Activated naive CD8-positive, alpha-beta T cell treated with anti-CD3 and anti-CD28 coated beads for 36 hours (primary cell): ENCODE measurements at places on chromosomes 11 and 22. TPM values are rescaled to one million over a fixed set of nuclear protein-coding genes. Genes with fewer than 3 reads are reported as not detected.

DNA sequence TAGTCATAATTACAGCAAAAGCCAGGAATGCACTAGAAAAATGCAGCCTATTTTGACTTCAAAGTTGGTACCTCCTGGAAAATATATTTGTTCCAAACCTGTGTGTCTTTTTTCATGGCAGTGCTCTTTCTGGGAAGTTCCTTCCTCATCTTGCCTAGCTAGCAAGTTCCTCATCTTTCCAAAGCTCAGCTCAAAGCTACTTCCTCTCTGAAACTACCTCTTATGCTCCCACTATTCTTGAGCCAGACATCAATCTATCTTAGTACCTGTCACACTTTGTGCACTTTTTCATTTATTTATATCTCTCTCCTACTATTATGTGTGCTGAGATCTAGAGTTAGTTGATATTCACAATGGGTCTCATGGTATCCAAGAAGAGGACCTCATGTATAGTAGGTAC is 191.6 kb upstream of the CCDC90B start:
- no peak overlapping the region for H3K4me3 ChIP-seq
- H3K4me1 ChIP-seq = no peaks in the 10 kb centered on the region
- no peak for DNase-seq
- H3K36me3 ChIP-seq = no peaks in the 10 kb centered on the region
- H3K27me3 ChIP-seq = peaks cover 9% of the 10 kb centered on the region
- H3K27ac ChIP-seq = no peak overlapping the region

DNA sequence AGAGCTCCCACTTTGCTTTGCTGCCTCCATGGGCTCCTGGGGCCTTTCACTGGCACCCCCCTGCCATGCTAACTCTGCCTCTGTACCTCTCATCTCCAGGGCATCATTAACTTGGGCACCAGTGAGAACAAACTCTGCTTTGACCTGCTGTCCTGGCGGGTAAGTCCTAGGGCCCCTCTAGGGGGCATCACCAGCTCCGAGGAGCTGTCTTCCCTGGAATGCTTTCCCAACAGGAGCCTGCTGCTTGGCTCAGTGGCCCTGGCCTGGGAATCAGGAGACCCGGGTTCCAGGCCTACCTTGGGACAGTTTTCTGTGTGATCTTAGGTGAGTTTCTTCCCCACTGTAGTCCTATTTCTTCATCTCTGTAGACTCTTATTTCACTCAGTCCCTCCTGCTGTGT is 5.1 kb downstream of the ACCS start:
- H3K27me3 ChIP-seq = no peaks in the 10 kb centered on the region
- no peak for DNase-seq
- no peak overlapping the region for H3K27ac ChIP-seq
- H3K36me3 ChIP-seq = no peaks in the 10 kb centered on the region
- H3K4me3 ChIP-seq = no peak overlapping the region

DNA sequence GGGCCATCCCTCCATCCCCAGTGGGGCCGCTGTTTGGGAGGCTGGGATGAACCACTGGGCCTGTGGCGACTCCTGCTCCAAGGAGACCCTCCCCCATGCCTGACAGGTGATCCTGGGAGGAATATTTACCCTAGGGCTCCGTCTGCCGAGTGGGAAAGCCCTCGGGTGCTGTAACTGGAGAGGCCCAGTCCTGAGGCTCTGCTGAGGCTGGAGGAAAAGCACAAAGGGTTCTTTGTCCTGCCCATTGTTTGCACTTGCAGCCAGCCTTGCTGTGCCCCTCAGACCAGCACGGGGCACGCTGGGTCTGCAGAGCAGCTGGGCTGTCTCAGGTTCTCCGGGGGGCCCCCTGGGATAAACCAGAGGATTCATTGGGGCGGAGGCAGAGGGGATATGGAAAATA is 321.1 kb downstream of the MN1 start:
- H3K27me3 ChIP-seq = no peaks in the 10 kb centered on the region
- no peak overlapping the region for H3K27ac ChIP-seq
- no peaks in the 10 kb centered on the region for H3K4me1 ChIP-seq
- H3K4me3 ChIP-seq = no peak overlapping the region
- H3K36me3 ChIP-seq = no peaks in the 10 kb centered on the region
- no peak for DNase-seq

DNA sequence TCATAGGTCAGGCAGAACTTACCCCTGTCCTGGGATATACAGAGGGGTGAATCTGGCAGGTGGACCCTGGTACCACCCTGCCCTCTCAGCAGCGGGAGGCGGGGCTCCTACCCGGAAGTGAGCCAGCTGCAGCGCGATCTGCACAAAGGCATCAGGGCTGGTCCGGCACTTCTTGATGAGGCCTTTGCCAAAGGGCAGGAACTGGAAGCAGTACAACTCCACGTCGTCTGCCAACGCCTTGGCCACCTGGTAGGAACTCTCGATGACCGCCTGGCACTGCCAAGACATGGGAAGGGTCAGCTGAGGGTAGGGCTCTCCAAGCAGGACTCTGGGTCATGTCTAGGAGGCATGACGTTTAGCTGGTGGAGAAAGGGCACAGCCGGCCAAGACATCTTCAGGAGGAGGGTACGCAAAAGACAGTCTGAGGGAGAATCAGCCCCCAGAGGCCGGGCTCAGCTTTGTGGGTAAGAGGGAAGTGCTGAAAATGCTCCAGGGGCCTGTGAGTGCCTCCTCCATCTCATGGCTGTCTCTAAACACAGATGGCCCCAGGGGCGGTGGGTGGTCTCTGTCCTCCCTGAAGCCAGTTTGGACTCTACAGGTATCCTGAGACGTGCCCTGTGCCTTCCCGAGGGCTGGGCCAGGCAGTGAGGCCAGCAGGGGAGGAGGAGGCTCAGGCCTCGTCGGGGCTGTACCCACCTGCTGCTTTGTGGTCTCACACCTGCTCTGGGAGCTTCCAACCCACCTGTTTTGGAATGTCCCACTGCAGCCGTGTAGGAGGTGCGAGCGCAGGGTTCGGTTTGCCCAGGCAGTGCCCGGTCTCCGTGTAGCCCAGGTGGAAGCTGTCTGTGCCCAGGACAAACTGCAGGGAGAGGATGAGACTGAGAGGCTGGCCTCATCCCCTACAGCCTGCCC is 6.7 kb downstream of the CPT1B start:
- H3K36me3 ChIP-seq = peaks cover 11% of the 10 kb centered on the region
- no peak for DNase-seq
- no peak overlapping the region for H3K27ac ChIP-seq

- peaks cover 24% of the 10 kb centered on the region for H3K27me3 ChIP-seq
- DNase-seq = no peak
- no peaks in the 10 kb centered on the region for H3K4me1 ChIP-seq
- no peak overlapping the region for H3K27ac ChIP-seq
- no peak overlapping the region for H3K4me3 ChIP-seq
These were observed 87.7 kb upstream of the NECTIN1 start for GRCh38 chr11:119816660-119817059.

GRCh38 chr11:40387240-40387980 is 1072.0 kb downstream of the LRRC4C start:
- H3K27me3 ChIP-seq = no peaks in the 10 kb centered on the region
- no peak overlapping the region for H3K27ac ChIP-seq
- no peak for DNase-seq

DNA sequence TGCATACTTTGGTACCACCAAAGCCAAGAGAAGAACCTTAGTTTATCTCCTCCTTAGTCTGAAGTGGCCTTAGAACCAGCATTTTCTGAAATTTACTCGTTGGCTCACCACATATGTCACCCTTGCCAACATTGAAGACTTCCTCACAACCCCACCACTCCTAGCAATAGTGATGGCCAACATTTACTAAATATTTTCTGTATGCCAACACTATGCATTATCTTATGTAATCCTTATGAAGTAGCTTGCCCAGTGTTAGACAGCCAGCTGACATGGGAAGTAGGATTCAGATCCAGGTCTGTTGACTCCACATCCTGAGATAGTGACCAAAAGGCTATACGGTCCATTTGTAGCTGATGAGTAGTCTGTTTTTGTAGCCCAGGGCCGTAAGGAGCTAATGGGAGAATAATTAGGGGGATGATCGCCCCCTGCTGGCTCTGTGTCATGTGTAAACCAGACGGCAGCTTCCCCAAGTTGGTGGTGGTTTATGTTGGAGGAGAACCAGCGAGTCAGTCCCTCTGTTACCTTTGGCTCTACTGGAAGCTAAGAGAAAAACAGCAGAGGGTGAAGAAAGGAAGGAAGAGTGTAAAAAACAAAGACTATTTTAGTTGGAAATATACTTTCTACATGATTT is 120.5 kb upstream of the RASSF10 start:
- peaks cover 15% of the 10 kb centered on the region for H3K27me3 ChIP-seq
- H3K4me1 ChIP-seq = peaks cover 1% of the 10 kb centered on the region
- H3K36me3 ChIP-seq = no peaks in the 10 kb centered on the region
- no peak overlapping the region for H3K4me3 ChIP-seq
- DNase-seq = peak; percentile 42
- H3K27ac ChIP-seq = no peak overlapping the region

GRCh38 chr22:47153854-47154525 is 391.5 kb downstream of the TBC1D22A start:
- peaks cover 2% of the 10 kb centered on the region for H3K4me1 ChIP-seq
- peaks cover 1% of the 10 kb centered on the region for H3K36me3 ChIP-seq
- H3K27ac ChIP-seq = no peak overlapping the region
- H3K4me3 ChIP-seq = no peak overlapping the region
- no peaks in the 10 kb centered on the region for H3K27me3 ChIP-seq
- no peak for DNase-seq

MAPK8IP2 gene
- 0.16 TPM for total RNA-seq

TRIM51 gene
- not detected for total RNA-seq

DNA sequence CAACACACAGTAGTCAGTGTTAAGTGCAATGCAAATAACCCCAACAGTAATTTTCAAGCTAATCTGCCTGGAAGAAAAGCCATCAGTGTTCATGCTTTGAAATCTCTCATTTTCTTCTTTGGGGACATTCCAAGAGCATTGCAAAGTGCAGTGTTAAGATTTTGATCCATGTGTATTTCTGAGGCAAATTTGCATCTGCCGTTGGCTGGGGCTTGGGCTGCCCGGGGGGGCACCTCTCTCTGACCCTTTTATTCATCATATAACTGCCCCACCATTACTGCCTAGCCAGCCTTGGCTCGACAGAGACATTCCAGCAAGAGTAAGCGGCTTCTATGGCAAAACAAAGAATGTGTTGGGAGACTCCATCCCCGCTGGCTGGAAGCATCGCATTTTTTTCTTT is 483.5 kb downstream of the BRD1 start:
- H3K27me3 ChIP-seq = peaks cover 22% of the 10 kb centered on the region
- no peak overlapping the region for H3K27ac ChIP-seq
- no peak overlapping the region for H3K4me3 ChIP-seq
- H3K4me1 ChIP-seq = no peaks in the 10 kb centered on the region
- H3K36me3 ChIP-seq = no peaks in the 10 kb centered on the region

DNA sequence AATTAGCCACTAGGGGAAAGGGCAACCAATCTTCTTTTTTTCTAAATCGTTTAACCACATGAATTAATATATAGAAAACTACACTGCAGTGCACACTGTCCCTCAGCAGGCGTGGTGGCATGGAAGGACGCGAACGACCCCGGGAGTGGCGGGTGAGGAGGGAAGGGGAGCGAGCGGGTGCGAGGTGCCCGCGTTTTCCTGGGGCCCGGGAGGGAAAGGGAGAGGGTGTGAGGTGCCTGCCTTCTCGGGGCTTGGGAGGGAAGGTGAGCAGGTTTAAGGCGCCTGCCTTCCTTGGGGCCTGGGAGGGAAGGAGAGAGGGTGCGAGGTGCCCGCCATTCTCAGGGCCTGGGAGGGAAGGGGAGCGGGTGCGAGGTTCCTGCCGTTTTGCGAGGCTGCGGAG is 765 bp downstream of the GAB4 start:
- H3K4me3 ChIP-seq = no peak overlapping the region
- H3K27ac ChIP-seq = no peak overlapping the region
- no peak for DNase-seq
- H3K4me1 ChIP-seq = peaks cover 2% of the 10 kb centered on the region
- peaks cover 61% of the 10 kb centered on the region for H3K27me3 ChIP-seq
- peaks cover 18% of the 10 kb centered on the region for H3K36me3 ChIP-seq

SEPTIN5 gene
- total RNA-seq = 1.1 TPM

CD248 gene
- total RNA-seq = 11.9 TPM

DDX25 gene
- 0.26 TPM for total RNA-seq

CDCA5 gene
- 134 TPM for total RNA-seq

OR4B1 gene
- total RNA-seq = not detected

C22orf42 gene
- total RNA-seq = not detected

KCNC1 gene
- total RNA-seq = not detected

RAB38 gene
- total RNA-seq = 21.0 TPM

DCDC1 gene
- 0.36 TPM for total RNA-seq

OR52H1 gene
- not detected for total RNA-seq

DNA sequence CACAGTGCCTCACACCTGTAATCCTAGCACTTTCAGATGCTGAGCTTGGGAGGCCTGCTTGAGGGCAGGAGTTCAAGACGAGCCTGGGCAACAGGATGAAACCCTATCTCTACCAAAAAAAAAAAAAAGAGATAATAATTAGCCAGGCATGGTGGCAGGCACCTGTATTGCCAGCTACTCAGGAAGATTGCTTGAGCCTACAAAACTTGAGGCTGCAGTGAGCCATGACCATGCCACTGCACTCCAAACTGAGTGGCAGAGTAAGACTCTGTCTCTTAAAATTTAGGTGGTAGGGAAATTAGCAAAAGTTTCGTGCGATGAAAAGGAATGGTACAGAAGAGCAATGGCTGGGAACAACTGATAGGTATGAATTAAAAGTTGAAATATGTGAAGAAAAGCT is 18.0 kb downstream of the ST13 start:
- H3K27ac ChIP-seq = peak overlapping the region; percentile 67
- no peaks in the 10 kb centered on the region for H3K27me3 ChIP-seq
- H3K4me1 ChIP-seq = peaks cover 14% of the 10 kb centered on the region
- no peak for DNase-seq

DNA sequence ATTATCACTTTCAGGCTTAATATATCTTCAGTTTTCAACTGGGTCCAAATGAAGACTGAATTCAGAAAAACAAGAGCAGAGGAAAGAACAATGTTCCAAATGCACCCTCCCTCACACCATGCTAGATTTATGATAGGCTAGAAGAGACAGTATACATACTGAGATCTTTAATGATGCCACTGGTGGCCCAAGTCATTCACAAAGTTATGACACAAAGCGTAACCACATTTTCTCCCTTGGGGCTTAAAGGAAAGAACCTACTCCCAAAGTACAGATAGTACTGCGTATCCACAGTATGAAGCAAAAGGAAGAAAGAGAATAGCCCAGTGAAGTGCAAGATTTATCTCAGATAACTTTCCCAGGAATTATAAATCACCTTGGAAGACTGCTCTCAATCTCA is 10.9 kb upstream of the SOX6 start:
- H3K4me1 ChIP-seq = no peaks in the 10 kb centered on the region
- no peaks in the 10 kb centered on the region for H3K36me3 ChIP-seq
- no peaks in the 10 kb centered on the region for H3K27me3 ChIP-seq
- no peak overlapping the region for H3K27ac ChIP-seq
- DNase-seq = no peak

LRRC10B gene
- not detected for total RNA-seq

DNA sequence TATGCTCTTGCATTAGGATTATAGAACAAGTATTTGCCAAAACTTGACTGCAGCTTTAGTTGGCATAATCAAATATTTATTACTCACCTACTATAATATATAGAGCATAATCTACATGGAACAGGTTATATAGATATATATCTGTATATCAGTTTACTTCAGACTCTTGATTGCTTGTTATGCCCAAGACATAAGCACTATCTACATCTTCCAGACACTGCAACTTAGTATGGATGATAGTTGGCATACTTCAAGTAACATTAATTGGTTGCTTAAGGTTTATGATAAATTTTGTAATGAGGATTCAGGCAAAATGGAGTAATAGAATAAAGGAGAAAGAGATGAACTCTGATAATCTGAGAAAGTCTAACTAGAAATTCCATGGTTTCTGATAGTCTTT is 1.0 kb downstream of the CCDC15 start:
- no peak overlapping the region for H3K27ac ChIP-seq
- no peak for DNase-seq
- no peak overlapping the region for H3K4me3 ChIP-seq
- peaks cover 2% of the 10 kb centered on the region for H3K4me1 ChIP-seq
- no peaks in the 10 kb centered on the region for H3K27me3 ChIP-seq

- H3K4me1 ChIP-seq = no peaks in the 10 kb centered on the region
- no peaks in the 10 kb centered on the region for H3K36me3 ChIP-seq
- H3K27me3 ChIP-seq = peaks cover 14% of the 10 kb centered on the region
These were observed 538.8 kb upstream of the B3GAT1 start for GRCh38 chr11:134950692-134951304.
